ENCODE measurements at places on chromosomes 1 and 21.

DNA sequence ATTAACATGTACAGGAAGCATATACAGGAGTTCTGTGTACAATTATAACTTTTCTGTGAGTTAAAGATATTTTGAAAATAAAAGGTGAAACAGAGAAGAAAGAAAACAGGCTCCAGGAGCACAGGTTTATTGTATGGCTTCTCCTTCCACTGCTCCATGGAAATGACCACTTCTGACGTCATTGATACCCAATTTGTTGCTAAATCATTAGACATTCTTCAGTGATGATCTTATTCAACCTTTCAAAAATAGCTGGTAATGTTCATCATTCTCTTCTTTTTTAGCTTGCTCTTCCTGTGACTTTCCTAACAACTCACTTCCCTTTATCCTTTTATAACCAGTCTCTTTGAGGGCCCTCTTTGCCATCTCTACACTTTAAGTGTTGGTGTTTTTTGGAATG lies 77.8 kb downstream of the KCNK2 start:
- DNase-seq, result no peak

GRCh38 chr21:30984889-30985288 lies 53.4 kb downstream of the KRTAP19-8 start:
- no peak for DNase-seq

DNA sequence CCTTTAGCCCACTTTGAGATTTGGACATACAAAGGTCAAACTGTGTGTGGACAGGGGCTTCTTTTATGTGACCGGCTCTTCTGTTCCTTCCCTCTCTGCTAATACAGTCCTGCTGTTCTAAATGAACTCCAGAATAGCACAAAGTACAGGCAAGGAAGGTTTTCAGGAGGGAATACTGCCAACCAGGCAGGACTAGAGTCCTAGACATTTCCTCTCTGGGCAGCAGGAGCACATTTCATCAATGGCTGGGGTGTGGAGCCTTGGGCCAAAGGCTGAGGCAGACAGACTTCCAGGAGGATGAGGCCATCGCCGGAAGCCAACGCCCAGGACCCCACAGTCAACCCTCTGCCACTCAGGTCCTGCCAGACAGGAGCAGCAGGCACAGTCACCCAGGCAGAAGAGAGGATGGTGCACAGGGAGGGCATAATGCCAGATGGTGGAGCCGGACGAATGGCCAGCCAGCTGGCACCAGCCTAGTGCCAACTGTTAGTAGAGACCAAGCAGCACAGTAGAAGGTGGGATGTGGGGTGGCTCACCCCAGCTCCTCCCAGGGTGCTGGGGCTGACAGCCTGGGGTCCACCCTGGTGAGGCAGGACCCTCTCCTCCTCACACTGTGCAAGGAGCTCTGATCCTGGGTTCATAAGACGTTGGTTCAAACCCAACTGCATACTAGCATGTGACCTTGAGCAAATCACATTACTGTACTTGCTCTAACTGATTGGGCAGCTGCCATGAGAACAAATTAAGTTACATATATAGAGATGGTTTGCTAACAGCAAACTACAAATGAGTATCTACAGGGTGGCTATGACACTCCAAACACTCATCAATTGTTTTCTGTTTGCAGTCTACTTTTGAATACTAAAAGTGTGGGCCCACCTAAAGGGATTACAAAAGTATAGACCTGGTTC lies 410.7 kb downstream of the SIPA1L2 start:
- DNase-seq, result no peak

DNA sequence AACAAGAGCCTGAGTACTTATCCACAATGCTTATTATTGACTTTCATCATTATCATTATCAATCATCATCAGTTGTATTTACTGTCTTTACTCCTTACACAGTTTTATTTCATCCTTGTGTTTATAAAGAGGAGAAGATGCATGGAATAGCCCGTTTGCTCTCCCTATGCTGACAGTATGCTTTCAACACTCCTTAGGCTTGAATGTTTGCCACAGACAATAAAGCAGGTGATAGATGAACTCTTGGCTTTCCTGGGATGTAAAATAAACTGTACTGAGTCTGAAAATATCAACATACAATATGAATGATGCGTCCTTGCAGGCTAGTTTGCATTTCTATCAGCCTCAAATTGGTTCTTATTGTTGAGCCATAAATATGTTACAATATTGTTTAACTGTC lies 891.8 kb upstream of the NCAM2 start:
- no peak for DNase-seq

- DNase-seq, result no peak
Measured at GRCh38 chr1:241531195-241532161, 700 bp upstream of the KMO start.

- DNase-seq, result no peak
Measured at GRCh38 chr21:32753818-32754585, 17.6 kb downstream of the PAXBP1 start.

DNA sequence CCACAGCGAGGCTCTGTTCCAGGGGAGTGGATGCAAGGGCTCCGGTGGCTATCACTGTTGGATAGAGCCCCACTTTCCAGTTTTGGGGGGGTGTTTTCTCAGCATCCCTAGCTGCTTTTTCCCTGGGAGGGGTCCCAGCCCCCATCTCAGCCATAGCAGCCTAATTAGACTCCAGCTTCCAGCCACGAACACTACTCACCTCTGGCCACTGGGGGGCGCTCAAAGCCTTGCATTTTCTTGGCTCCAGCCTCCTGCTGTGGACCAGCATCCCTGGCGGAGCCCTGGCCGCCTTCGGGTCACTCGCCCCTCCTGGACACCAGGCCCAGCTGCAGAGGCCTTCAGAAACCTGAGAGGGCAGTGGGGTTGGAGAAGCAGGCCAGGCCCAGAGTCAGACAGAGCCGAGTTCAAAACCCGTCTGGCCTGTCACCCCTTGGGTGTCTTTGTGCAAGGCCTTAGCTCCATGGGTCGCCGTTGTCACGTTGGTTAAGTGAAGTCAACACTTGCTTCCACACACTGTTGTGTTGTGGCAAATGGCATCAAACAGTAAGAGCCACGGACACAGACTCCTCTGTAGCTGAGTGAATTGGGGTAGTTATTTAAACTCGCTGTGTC lies 93.5 kb upstream of the ACTL8 start:
- DNase-seq, result peak; percentile 83

DNA sequence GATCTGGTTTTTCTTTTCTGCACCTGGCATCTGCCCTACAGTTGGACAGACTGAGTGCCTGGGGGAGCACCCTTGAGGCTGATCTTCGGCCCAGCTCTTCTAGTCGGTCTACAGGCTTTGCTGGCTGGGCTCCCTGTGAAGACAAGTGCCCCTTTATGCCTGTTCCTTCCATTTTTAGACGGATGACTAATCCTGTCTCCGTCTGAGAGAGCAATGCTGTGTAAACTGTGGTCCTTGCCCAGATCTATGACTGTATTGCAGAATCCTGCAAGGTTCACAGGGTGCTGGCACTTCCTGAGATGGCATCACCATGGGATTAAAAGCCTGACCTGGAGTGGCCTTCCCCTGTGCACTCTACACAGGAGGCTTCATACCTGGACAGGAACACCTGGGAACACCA lies 47.6 kb upstream of the SAMD13 start:
- DNase-seq, result no peak

GRCh38 chr1:181514298-181515290 lies 31.3 kb downstream of the CACNA1E start:
- DNase-seq, result no peak

DNA sequence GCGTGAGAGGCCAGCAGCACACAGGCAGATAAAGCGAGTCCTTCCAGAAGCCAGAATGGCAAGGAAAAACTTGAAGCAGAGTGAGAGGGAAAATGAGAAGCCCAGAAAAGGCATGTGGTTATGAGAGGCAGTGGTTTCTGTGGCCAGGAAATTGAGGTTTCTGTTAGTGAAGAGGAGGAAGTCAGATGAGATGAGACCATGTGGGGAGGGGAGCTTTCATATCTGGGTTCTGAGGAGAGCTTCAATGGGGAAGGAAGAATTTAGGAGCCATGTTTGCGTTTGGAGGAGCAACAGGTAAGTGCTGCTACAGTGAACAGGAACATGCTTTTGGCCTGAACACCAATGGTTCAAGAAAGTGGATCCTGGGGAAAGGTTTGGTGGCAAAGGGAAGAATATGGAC lies 6.1 kb upstream of the CD1A start:
- peak; percentile 28 for DNase-seq

DNA sequence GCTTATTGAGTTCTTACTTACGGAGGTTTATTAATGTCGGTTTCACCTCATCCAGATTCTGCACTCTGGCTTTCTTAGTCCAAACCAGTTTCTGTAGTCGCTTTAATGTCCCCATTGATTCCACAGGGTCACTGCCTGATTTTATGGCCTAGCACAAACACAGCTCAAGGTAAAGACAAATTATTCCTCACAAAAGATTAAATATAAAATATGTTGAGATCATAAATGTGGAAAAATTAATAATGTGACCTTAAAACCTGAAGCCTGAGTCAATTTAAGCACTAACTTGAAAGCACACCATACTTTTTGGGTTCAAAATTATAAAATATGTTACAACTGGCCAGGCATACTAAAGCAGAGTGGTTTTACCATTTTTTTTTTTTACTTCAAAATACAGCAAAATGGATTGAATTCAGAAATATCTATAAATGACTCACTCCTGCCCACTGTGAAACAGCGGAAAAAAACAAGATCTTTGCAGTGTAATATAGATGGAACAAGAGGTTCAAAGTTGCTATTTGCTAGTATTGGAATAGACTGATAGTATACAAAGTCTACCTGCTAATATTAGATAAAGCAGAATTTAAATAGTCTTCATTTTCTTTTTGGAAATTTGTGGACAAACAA lies 37.6 kb upstream of the SAMSN1 start:
- no peak for DNase-seq

DNA sequence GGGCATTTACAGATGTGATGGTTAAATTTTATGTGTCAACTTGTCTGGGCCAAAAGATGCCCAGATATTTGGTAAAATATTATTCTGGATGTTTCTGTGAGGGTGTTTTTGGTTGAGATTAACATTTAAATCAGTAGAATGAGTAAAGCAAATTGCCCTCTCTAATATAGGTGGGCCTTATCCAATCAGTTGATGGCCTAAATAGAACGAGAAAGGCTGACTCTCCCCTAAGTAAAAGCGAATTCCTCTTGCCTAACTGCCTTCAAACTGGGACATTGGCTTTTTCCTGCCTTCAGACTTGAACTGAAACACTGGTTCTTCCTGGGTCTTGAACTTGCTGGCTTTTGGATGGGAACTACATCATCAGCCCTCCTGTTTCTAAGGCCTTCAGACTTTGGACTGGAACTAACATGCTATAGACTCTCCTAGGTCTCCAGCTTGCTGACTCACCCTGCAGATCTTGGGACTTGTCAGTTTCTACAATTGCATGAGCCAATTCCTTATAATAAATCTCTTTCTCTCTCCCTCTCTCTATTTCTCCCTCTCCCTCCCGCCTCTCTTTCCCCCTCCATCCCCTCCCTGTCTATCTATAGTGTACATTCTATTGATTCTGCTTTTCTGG lies 10.2 kb upstream of the NAV1 start:
- DNase-seq, result no peak

DNA sequence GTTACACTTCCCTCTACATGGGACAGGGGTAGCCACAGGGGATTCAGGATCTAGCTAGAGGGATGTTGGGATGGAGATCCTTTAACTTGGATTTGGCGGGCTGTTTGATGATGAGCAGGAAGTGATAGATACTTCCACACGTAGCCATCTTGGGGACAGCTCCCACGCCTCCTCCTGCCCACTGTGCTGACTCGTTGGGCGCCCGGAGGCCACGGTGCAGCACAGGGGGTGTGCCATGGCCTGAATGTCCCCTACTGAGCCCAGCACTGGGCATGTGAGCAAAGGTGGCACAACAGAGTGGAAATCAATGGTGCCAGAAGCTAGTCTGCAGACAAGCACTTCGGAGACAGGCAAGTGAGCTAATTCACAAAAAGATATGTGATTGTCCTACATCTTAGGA lies 31.6 kb upstream of the CCSAP start:
- peak; percentile 9 for DNase-seq
